Cardiac muscle cell (in vitro differentiated cells and primary cell): ENCODE measurements at places on chromosomes 2 and 18. TPM values are rescaled to one million over a fixed set of nuclear protein-coding genes. Genes with fewer than 3 reads are reported as not detected.

RAB27B gene
- 0.09 and 0.14 TPM in 2 replicates for total RNA-seq

DNA sequence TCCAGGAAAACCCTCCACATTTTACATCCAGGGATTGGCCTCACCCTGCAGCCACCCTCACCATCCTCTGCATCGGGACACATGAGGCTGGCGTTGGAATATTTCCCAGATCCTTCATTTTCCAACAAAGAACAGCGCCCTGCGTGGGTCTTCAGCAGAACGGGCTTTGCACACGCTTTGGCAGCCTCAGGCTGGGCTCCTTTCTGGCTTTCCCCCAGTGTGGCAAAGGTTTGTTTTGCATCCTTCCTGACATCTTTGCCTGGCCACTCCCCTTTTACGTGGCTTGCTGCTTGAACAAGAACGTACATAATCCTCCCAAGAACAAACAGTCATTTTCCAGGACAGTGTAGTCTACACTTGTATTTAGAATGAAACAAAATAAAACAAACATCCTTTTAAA is 25.6 kb upstream of the GREB1 start:
- H3K4me1 ChIP-seq = no peaks in the 10 kb centered on the region
- no peak for DNase-seq
- peak overlapping the region; percentile 39 for H3K27ac ChIP-seq
- no peaks in the 10 kb centered on the region for H3K36me3 ChIP-seq
- no peak overlapping the region for H3K4me3 ChIP-seq
- H3K27me3 ChIP-seq = no peaks in the 10 kb centered on the region

DNA sequence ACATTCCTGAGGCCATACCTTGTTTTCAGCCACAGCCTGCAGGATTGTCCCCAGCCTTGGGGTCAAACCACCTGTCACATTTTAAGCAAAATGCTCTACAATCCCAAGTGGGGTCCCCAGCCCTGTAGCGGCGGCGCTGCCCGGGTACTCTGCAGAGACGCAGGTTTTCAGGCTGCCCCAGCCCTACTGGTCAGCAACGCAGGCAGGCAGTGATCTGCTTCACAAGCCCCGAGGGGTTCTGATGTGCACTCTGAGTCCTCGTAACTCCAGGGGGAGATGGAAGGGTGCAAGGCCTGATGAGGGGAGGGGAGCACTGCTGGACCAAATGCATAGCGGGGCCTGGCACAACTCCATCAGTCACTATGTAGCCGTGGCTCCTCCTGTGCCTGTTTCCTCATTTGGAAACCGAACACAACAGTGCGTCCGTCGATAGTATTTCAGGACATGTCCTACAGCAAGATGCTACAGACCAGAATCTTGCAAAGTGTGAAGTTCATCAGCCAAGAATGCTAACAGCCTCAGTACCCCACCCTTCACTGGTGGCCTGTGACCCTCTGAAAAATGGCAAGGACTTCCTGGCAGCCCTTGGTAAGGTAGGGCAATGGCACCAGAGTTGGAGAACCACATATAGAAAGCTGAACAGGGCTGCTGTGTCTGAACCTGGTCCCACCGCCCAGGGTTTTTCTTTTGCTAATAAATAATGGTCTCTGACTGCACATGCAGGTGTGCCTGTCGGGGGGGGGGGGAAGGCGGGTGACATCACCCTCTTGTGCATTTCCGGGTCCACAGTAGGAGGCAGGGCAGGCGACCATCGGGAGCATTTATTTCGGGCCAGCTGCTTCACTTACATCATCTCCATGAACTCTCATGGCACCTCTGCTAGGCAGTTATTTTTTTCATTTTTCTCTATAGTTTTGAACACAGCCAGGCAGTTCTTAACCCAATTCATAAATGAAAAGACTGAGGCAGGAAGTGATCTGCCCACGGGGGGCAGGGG is 50.6 kb upstream of the TFCP2L1 start:
- H3K27me3 ChIP-seq = no peaks in the 10 kb centered on the region
- no peaks in the 10 kb centered on the region for H3K4me1 ChIP-seq
- H3K27ac ChIP-seq = no peak overlapping the region
- peaks cover 10% of the 10 kb centered on the region for H3K36me3 ChIP-seq
- H3K4me3 ChIP-seq = no peak overlapping the region

- no peaks in the 10 kb centered on the region for H3K36me3 ChIP-seq
- DNase-seq = peak; percentile 55
- H3K4me1 ChIP-seq = peaks cover 42% of the 10 kb centered on the region
- H3K27ac ChIP-seq = no peak overlapping the region
- no peak overlapping the region for H3K4me3 ChIP-seq
Observed at GRCh38 chr2:9972621-9973479, 21.4 kb downstream of the GRHL1 start.

GRCh38 chr2:98901702-98902101 is 34.3 kb downstream of the CRACDL start:
- no peak for DNase-seq
- no peaks in the 10 kb centered on the region for H3K36me3 ChIP-seq
- H3K4me1 ChIP-seq = no peaks in the 10 kb centered on the region
- H3K27ac ChIP-seq = no peak overlapping the region
- H3K27me3 ChIP-seq = no peaks in the 10 kb centered on the region
